ENCODE measurements at places on chromosomes 3 and 15. TPM values are rescaled to one million over a fixed set of nuclear protein-coding genes. Genes with fewer than 3 reads are reported as not detected.

DNA sequence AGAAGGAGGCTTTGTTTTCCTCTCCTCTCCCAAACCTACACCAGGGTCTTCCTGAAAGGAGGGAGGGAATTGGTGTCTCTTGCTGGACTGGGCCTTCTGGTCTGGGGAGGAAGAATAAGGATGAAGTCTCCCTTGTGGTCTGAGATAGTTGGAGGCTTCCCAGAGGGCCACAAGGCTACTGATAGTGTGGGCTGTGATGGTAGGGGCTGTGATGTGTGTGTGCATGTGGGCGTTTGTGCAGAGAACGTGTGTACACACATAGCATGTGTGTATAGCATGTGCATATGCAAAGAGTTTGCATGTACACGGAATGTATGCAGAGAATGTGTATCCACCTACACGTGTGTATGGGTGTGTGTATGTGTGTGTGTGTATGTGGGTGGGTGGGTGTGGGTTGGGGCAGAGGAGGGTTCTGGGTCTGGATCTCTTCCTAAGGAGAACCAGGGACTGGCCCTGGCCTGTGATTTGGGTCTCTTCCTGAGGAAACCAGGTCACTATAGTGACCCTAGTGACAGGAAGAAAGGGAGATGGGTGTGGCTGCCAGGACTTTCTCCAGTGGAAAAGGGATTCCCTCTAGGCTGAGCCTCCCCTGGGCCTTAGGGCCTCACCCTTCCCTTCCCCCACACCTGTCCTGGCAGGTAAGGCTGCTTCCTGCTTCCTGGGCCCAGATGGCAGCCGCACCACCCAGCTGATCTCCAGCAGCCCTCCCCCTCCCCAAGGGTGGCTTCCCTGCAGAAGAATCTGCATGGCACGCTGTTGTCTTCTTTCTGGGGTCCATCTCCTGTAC is 1.7 kb downstream of the FLNB start:
- no peak for DNase-seq

- no peak for DNase-seq
Measured at GRCh38 chr3:9247941-9248521, 1.4 kb downstream of the SRGAP3 start.

DNA sequence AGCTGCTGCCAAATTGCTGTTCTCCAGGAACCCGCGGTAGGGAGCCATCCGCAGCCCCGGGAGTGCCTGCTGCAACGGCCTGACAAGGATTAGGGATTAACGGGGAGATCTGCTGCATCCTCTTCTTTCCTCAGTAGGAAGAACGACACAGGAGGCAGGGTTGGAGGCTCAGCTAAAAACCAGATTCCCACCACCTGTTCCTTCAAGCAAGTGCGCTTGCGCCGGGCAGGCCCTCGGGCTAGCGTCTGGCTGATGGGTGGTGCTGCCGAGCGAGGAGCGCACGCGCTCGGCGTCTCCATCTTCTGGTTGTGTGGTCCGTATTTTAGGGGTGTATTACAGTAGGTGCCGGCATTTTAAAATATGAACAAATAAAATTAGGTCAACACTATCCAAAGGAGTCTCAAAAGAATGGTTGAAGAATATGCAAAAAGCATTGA is 25.4 kb upstream of the SLC25A26 start:
- DNase-seq, result no peak

GRCh38 chr15:51647128-51647562 is 24.6 kb upstream of the DMXL2 start:
- no peak for DNase-seq

- DNase-seq, result no peak
Measured at GRCh38 chr3:160257606-160258005, 32.4 kb downstream of the C3orf80 start.

- no peak for DNase-seq
Measured at GRCh38 chr3:187243933-187244524, 46.7 kb downstream of the RTP1 start.

GRCh38 chr3:150611666-150612065 is 8.5 kb downstream of the SELENOT start:
- no peak for DNase-seq

GRCh38 chr3:122767540-122768372 is 25.9 kb downstream of the HSPBAP1 start:
- DNase-seq, result no peak

DNA sequence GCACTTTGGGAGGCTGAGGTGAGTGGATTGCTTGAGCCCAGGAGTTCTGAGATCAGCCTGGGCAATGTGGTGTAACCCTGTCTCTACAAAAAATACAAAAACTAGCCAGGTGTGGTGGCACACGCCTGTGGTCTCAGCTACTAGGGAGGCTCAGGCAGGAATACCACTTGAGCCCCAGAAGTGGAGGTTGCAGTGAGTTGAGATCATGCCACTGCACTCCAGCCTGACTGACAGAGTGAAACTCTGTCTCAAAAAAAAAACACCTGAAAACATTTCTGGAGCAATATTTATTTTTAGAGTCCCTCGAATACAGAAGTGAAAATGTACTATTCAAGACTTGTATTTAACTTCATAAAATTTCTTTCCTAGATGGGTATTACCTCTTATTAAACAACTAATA is 4.6 kb downstream of the SPCS1 start:
- no peak for DNase-seq

DNA sequence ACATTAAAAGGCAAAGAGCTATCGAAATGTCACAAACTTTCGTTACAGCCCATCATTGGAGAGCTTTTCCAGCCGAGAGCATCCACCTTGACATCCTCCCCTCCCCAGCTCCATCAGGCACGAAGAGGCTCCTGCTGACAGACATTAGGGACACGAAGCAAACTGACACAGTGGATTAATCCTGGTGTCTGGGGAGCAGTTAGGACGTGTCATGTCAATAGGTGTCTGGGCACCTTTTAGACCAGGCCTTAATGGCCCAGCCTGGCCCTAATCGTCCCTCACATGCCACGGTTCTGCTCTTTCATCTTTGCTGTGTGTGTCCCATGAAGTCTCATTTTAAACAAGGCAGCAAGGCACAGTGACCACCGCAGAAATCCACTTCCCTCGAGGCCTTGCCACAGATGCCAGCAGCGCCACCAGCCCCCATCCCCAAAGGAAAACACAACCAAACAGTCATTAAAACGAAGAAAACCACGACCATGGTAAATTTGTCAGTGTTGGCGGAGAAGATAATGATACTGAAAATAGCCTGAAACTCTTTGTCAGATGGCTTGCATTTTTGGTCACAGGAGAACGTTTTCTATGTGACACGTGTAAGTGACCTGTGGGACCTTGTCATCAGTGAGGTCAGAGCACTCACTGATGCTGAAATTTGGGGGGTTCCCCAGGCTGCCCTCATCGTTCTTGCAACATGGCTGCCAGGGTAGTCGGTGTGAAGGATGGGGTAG is 16.3 kb upstream of the PCSK6 start:
- DNase-seq, result no peak

- DNase-seq, result no peak
Measured at GRCh38 chr3:71035314-71035713, 548.2 kb downstream of the FOXP1 start.

- DNase-seq, result no peak
Measured at GRCh38 chr3:101646726-101647125, 30.2 kb downstream of the ZBTB11 start.

DNA sequence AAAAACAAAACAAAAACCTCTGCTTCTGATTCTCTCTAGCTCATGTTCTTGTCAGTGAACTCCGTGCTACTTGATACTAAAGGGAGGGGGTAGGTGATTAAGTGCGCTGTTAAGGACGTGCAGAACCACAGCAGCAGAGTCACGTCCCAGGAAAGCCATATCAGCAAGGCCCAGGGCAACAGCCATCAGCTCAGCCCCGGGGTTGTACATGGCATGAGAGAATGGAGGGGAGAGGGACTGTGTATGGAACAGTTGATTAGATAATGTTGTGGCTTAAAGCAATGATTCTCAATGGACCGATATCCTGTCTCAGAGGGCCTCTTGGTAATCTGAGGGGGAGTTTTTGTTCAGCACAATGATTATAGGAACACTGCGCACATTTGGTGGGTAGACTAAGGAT is 27.6 kb downstream of the C2CD4A start:
- no peak for DNase-seq

- DNase-seq, result peak; percentile 70
Measured at GRCh38 chr3:48435774-48436476, 4.0 kb downstream of the CCDC51 start.

GRCh38 chr3:107942244-107942643 is 148.6 kb downstream of the CD47 start:
- no peak for DNase-seq

DNA sequence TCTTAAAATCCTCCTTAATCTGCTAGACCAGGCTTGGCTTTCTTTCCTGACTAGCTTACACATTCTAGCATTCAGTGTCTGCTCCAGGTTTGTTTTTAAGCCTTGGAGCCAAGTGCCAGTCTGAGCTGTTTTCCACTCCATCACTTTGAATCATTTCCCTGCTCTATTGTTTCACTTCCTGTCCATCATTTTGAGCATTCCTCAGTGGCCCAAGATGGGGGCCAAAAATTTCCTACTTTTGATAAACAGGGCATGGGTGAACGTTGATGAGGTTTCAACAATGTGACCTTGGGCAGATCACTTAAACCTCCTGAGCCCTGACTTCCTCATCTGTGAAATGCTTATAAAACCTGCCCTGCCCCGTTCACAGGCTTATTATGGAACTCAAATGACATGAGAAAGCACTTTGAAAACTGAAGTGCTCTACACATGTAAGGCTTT is 4.4 kb downstream of the CYP19A1 start:
- DNase-seq, result no peak

DNA sequence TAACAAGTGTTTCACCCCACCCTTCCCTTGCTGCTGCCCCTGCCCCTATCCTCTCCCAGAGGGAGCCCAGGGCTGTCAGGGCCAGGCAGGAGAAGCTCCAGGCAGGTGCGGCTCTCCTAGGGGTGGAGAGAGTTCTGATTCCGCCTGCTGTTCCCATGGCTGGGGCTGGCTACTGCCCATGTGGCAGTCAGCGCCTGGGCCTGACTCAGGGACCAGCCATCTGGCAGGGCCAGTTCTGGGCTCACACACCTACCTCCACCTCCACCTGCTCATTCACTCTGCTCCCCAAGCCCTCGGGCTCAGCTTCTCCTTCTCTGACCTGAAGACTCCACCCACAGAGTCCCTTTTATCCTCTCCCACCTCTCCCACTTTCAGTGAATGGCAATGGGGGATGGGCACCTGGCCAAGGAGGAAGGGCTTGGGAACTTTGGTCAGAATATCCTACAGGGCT is 23.4 kb downstream of the AMOTL2 start:
- DNase-seq, result no peak

- DNase-seq, result no peak
Measured at GRCh38 chr3:42732829-42733459, 30.3 kb upstream of the HHATL start.

GRCh38 chr3:133269393-133269792 is 130.5 kb upstream of the BFSP2 start:
- no peak for DNase-seq

DNA sequence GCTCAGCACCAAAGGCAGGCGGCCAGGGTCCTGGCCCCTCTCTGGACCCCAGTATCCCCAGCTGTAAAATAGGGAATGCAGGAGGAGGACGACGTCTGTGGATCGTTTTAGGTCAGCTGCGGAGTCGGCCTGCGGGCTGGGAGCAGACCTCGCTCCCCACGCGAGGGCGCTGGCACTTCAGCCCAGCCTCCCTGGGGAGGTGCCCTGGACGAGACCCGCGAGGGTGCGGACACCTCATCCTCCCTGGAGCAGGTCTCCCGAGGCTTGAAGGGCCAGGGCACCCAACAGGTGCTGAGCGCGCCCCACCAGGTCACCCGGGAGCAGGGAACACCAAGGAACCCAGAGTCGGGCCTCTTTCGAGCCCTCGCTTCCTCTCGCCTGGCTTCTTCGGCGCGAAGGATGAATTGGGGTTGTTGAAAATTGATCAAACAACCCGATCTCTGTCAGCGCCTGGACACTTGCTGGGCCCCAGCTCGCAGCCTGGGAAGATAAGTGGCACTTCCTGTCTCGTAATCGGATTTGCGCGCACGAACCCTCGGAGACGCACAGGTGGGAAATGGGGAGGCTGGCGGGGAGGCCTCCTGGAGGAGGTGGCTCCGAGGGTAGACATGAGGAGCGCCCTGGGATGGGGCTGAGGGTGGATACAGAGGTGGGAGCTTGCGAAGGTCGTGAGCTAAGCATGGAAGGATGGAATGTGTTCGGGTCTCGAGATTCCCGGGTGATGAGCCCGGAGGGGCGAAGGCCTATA is 588 bp upstream of the VIPR1 start:
- DNase-seq, result peak; percentile 47

GRCh38 chr3:82137050-82137449 is 375.6 kb upstream of the GBE1 start:
- DNase-seq, result no peak

DNA sequence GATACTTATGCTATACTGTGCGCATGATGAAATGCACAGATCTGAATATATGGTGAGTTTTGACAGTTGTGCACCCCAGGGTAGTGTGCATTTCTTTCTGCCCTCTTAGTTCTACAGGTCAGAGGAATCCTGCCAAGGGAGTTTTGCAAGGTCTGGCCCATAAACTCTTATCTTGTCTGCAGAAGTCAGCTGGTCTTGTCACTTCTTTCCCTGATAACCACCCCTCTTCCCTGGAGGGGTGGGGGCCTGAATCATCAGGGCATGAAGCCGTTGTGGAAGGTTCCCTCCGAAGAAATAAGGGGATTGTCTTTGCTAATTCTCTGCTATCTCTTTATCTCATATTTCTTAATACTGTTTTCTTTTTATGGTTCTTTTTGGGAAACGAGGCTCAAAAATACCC is 30.4 kb downstream of the TRIM71 start:
- DNase-seq, result no peak

DNA sequence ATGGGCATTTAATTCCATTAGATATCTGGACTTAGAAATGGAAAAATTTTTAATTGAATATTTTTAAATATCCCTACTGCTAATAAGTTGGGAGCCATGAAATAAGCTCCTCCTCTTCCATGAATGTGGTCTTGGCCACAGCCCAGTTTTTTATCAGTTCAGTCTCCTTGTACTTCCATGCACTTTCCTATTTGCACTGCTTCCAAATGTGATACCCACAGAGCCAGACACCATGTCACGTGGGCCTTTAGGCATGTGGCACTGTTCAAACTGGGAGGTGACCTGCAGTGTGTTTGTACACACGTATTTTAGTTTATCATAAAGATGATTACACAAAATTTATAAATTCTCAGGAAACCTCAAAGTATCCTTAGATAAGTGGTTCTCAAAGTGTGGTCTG is 80.1 kb upstream of the DGKG start:
- DNase-seq, result no peak

DNA sequence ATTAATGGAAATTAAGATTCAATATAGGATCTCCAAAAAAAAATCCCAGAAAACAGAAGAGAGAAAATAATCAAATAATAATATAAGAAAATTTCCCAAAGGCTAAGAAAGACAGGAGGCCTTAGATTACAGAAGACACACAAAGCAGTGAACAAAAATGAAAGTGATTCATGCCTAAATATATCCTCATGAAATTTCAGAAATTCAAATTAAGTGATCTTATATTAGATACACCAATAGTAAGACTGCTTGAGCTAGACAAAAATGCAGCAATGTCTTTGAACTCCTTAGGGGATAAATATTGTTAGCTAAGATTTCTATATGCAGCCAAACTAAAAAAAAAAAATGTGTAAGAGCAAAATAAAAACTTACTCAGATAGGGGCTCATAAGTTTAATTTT is 44.6 kb upstream of the ARPP21 start:
- no peak for DNase-seq

FOXL2 gene
- polyA plus RNA-seq, result not detected

GATA2 gene
- polyA plus RNA-seq, result 9.4 TPM

LRRC31 gene
- not detected for polyA plus RNA-seq

PRKAR2A gene
- polyA plus RNA-seq, result 29.4 TPM

VEPH1 gene
- polyA plus RNA-seq, result 30.4 TPM

STAC gene
- polyA plus RNA-seq, result 1.7 TPM

NXPE3 gene
- polyA plus RNA-seq, result 16.0 TPM

RETNLB gene
- polyA plus RNA-seq, result not detected

Data from left lung (tissue), 14 donors.